Common myeloid progenitor, CD34-positive (primary cell): ENCODE measurements at places on chromosomes 2 and 18.

DNA sequence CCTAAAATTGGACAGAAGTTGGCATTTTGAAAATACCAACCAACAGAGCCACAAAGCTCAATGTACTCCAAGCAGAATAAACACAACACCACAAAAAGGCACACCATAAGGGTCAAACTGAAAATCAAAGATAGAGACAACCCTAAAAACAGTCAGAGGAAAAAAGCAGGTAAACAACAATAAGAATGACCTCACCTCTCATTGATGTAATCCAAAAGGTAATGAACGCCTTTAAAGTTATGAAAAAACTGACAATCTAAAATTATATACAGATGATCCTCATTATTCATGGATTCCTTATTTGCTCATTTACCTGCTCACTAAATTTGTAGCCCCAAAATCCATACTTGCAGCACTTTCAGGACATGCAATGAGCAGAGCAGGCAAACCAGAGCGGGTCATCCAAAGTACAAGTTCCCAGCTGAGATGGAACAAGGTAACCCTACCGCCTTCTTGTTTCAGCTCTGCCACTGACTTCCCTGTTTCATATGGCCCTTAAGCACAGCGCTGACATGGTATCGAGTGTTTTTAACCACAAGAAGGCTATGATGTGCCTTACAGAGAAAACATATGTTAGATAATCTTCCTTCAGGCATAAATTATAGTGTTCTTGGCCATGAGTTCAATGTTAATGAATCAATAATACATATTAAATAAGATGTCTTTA lies 17.0 kb downstream of the RTN4 start:
- H3K4me1 ChIP-seq, result peaks cover 23% of the 10 kb centered on the region
- no peaks in the 10 kb centered on the region for H3K27me3 ChIP-seq
- peaks cover 2% of the 10 kb centered on the region for H3K36me3 ChIP-seq
- DNase-seq, result peak; percentile 90
- H3K27ac ChIP-seq, result no peak overlapping the region

DNA sequence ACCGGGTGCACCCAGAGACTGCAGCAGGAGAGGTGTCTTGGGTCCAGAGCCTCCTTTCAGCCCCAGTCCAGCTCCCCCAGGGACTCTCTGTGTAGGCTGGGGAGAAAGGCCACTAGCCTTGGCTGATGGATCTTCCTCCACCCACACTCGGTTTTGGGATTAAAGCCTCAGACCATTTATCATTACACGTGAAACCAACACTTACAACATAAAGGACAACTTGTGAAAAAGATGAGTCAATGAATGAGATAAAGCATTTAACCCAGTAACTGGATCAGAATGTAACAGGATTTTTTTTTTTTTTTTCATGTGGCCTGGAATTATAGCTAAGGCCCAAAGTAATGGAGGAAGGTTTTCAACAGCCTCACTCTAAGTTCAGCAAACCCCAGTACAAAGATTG lies 32.1 kb downstream of the NAT8 start:
- no peak for DNase-seq
- H3K27me3 ChIP-seq, result no peaks in the 10 kb centered on the region
- no peak overlapping the region for H3K4me3 ChIP-seq

GRCh38 chr2:217555081-217555876 lies 447.5 kb downstream of the TNS1 start:
- H3K36me3 ChIP-seq, result no peaks in the 10 kb centered on the region
- H3K4me3 ChIP-seq, result no peak overlapping the region
- H3K27me3 ChIP-seq, result no peaks in the 10 kb centered on the region

DNA sequence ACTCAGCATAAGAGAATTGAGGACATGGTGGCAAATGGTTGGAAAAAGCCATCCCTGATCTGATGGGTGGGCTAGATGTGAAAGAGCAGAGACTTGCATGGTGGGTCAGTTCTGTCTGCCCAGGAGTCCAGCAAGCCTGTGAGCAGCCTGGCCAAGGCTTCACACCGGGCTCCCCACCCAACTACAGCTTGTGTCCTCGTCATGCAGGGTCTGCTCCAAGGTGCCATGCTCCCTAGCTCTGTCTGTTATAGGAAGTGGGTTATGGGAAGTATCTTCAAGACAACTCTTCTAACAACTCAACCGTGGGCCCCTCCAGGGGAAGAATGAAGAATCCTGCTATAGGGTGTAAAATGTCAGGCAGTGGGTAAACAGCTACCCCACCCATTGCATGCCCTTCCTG lies 97.4 kb downstream of the ADD2 start:
- no peaks in the 10 kb centered on the region for H3K36me3 ChIP-seq
- H3K27me3 ChIP-seq, result no peaks in the 10 kb centered on the region
- H3K4me3 ChIP-seq, result no peak overlapping the region
- no peak overlapping the region for H3K27ac ChIP-seq
- no peaks in the 10 kb centered on the region for H3K4me1 ChIP-seq

DNA sequence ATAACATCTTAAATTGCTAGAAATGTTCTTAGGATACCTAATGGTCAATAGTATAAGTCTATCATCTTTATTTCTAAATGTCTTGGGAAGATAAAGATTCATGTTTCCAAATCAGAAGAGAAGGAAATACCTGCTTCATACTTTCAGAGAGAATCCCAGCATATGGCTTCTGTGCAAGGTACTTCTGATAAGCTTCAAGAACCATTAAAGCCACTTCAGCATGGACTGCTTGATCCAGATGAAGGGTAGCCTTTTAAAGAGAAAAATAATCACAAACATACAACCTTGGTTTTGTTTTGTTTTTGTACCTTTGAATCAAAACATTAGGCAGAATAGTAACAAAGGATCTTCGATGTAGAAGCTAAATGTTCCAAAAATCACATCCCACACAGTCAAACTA lies 44.0 kb downstream of the EPG5 start:
- DNase-seq, result no peak
- no peak overlapping the region for H3K4me3 ChIP-seq
- peaks cover 17% of the 10 kb centered on the region for H3K36me3 ChIP-seq

DNA sequence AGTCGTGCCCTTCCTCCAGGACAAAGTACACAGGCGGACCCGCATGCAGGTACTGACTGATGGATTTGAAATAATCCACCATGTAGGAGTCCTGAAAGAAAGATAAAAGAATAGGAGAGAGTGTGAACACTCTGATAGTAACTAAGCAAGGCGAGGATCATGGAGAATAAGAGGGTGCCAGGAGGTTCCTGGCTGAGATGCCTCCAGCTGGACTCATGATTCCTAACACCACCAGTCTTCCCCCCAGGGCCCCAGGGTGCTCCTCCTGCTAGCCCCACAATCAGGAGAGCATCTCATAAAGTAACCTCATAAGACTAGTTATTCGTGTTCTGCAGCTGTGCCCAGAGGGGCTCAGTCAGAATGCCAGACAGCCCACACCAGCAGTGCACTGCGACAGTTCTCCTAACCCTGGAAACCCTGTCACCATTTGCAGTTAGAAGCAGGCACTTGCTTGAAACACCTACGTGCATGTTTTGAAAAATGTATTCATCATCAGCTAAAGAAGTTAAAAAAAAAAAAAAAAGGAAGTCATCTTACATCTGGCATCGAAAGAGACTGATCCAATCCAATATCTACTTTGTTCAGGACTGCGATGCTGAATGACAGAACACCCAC lies 36.7 kb downstream of the RMC1 start:
- H3K27me3 ChIP-seq, result no peaks in the 10 kb centered on the region
- no peak overlapping the region for H3K27ac ChIP-seq
- H3K4me1 ChIP-seq, result peaks cover 38% of the 10 kb centered on the region
- H3K36me3 ChIP-seq, result peaks cover 76% of the 10 kb centered on the region
- DNase-seq, result peak; percentile 63
- H3K4me3 ChIP-seq, result no peak overlapping the region

DNA sequence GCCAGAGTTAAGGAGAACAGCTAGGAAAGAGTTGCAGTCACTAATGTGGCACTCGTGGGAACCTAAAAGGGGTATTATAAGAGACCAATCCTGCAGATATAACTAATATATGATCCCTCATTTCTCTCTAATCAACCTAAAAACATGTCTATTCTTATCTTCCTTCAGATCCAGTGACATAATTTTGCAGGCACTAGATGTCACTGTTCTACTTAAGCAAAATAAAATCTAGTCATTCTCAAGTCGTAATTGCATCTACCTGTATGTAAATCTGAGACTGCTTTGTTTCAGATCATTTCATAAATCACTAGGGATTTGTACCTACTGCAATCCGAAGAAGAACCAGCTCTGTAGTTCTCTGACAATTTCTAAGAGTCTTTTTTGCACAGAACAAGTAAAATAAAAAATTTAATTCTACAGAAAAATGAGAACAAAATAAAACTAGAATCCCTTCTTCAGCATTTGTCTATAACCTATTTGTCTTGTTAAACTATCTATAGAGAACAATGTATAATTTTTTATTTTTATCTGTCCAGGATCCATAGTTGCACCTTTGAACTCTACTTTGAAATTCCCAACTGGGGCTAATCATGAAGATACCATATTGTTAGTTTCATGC lies 56.5 kb upstream of the ERBB4 start:
- H3K27ac ChIP-seq, result no peak overlapping the region
- H3K27me3 ChIP-seq, result no peaks in the 10 kb centered on the region
- no peak overlapping the region for H3K4me3 ChIP-seq
- H3K36me3 ChIP-seq, result no peaks in the 10 kb centered on the region

GRCh38 chr2:224268441-224268840 lies 133.5 kb downstream of the FAM124B start:
- no peaks in the 10 kb centered on the region for H3K27me3 ChIP-seq
- no peak overlapping the region for H3K27ac ChIP-seq
- H3K4me3 ChIP-seq, result no peak overlapping the region
- peaks cover 4% of the 10 kb centered on the region for H3K4me1 ChIP-seq

DNA sequence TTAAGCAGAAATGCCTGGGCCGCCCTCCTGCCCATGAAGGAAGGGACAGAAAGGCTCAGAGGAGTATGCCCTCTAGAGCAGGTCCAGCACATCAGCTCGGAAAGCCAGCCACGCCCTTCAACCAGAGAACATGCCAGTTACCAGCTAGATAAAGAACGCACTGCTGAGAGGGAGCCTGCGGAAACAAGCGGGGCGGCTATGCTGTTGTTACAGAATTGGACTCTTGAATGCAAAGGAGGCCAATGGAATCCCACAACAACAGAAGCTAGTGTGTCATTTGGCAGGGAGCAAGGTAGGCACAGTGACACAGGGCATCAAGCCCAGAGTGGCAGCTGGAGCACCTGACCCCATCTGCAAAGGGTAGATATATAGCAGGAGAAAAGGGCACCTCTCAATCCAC lies 242.9 kb upstream of the ID2 start:
- no peak overlapping the region for H3K27ac ChIP-seq
- H3K4me3 ChIP-seq, result no peak overlapping the region
- H3K4me1 ChIP-seq, result peaks cover 36% of the 10 kb centered on the region
- no peak for DNase-seq
- no peaks in the 10 kb centered on the region for H3K27me3 ChIP-seq
- no peaks in the 10 kb centered on the region for H3K36me3 ChIP-seq

DNA sequence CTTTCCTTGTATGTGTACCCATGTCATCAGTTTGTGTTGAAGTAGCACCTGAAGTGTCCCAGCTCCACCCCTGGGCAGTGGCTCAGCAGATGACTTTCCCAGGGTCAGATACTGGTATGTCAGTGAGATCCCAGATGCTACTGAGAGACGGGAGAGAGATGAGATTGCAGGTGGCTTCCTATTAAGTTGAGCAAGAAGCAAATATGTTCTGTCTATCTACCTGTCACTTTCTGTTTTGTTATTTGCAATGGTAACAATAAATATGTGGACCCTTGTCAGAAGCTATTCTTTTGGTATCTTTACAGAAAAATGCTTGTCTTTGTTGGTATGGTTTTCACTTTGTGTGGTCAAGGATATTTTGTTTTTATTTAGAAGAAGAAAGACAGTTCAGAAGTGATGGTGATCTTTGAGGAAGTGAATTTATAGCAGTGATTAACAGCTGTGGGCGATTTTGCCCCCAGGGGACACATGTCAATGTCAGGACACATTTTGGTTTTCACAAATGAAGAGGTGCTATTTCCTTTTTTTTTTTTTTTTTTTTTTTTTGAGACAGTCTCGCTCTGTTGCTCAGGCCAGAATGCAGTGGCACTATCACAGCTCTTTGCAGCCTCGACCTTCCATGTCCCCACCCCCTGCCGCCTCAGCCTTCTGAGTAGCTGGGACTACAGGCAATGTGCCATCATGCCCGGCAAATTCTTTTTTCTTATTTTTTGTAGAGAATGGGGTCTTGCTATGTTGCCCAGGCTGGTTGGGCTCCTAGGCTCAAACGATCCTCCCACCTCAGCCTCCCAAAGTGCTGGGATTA lies 21.4 kb downstream of the MGAT5 start:
- H3K27me3 ChIP-seq, result no peaks in the 10 kb centered on the region
- H3K4me1 ChIP-seq, result peaks cover 3% of the 10 kb centered on the region
- no peak overlapping the region for H3K27ac ChIP-seq

DNA sequence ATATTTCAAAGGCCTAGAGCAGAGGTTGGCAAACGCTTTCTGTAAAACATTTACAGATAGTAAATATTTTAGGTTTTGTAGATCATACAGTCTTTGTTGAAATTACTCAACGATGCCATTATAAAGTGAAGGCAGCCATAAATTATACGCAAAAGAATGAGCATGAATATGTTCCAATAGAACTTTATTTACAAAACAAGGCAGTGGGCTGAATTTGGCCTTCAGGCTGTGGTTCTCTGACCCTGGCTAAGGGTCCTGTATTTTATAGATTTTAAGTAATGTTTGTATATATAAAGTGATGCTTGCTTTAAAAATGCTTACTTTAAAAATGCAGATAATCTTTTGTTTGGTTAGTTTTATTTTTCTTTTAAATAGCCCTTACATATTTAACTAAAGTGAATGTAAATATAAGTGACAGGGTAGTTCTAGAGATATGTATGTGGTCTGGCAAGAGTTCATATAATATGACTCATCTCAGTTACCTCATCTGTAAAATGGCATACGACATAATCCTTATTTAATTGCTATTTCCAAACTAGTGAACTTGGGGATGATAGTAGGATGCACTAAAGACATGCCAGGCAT lies 51.7 kb upstream of the ATP5MC3 start:
- no peak overlapping the region for H3K27ac ChIP-seq
- DNase-seq, result no peak
- no peaks in the 10 kb centered on the region for H3K36me3 ChIP-seq
- H3K27me3 ChIP-seq, result no peaks in the 10 kb centered on the region
- H3K4me1 ChIP-seq, result peaks cover 1% of the 10 kb centered on the region

DNA sequence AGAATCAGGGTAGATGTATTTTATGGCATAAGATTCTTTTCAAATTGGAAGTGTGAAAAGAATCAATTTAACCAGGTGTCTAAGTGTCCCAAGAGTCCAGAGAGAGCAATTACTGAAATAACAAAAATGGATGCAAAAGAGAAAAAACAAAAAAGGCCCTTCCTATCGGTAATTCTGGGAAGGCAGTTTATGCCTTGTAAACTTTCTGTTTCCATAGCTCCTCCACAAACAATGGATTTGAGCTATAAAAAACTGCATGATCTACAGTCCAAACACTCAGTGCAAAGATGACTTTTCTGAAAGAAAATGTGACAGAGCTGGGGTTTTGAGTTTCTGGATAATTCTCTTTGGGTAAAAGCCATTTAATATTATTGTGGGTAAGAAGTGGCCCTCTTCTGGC lies 366.1 kb downstream of the EN1 start:
- H3K36me3 ChIP-seq, result no peaks in the 10 kb centered on the region
- no peak overlapping the region for H3K4me3 ChIP-seq
- DNase-seq, result no peak
- no peak overlapping the region for H3K27ac ChIP-seq

DNA sequence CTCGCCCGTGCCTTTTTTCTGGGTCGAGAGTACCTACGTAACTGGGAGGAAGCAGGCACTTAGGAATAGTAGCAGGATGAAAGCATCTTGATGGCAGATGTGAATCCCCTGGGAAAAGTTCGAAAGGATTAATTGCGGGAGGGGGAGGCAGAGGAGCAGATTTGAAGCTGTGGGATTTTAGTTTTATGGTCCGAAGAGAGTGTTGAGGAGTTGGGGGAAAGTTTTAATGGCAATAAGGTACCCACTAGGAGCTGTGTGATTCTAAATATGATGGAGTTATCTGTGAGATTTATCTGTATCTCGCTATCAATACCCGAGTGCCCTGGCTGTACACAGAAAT lies 1.1 kb downstream of the AGFG1 start:
- no peak overlapping the region for H3K27ac ChIP-seq
- peaks cover 18% of the 10 kb centered on the region for H3K4me1 ChIP-seq
- no peaks in the 10 kb centered on the region for H3K27me3 ChIP-seq
- no peaks in the 10 kb centered on the region for H3K36me3 ChIP-seq
